ENCODE measurements at places on chromosomes 16 and 17. TPM values are rescaled to one million over a fixed set of nuclear protein-coding genes. Genes with fewer than 3 reads are reported as not detected.
A peak's percentile ranks its signal among the peaks of the same experiment; 100 is the strongest.

TPPP3 gene
- total RNA-seq, result 7.3 TPM

DNA sequence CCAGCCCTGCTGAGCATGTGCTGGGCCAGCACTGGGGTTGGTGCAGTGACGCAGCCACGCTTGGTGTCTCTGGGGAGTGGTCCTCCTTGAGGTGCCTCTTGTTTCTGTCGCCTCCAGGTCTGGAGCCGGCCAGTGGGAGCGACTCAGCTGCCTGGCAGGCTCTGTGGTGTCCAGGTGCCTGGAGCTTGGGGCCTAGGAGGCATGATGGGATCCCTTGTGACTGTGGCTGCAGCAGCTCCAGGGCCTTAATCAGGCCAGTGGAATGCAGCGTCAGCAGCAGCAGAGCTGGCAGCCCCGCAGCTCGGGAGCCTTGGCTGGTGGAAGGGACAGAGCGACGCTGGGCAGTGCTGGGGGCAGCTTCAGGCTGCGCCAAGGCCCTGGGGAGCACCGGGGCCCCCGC is 74.7 kb upstream of the CIBAR2 start:
- DNase-seq, result no peak

NDE1 gene
- total RNA-seq, result 12.2 TPM

GRCh38 chr16:53958341-53958880 is 254.5 kb downstream of the FTO start:
- peak; percentile 34 for DNase-seq

DNA sequence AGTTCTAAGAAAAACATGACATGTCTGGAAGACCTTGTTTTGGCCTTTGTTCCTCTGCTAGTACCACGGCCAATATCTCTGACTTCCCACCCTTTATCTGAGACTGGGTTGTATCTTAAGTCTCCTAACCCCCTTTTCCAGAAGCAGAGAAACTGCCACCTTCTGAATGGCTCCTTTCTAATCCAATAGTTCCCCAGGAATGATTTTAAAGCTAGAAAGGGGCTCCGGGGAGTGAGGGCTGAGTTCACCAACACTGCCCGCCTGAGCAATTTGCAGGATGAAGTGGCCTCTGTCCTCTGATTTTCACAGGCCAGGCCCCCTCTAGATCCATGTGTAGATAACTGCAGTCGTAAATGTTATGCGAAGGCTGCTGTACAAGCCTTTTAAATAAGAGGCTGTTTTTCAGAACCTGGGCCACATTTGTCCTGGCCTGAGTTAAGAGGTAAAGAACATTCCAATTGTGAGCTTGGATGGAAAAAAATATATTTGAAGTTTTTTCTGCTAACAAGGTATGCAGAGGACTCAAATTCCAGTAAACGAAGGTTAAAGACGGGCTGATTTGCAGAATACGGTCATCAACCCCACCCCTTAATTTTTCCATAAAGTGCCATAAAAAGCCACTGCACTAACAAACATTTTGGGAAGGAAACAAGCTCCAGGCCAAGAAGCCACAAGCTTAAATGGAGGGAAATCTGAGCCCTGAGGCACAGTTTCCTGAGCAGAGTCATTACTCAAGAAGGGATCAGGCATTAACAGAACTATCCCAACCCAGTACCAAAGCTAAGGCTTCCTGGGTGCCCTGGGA is 117.0 kb upstream of the MAF start:
- DNase-seq, result no peak

DNA sequence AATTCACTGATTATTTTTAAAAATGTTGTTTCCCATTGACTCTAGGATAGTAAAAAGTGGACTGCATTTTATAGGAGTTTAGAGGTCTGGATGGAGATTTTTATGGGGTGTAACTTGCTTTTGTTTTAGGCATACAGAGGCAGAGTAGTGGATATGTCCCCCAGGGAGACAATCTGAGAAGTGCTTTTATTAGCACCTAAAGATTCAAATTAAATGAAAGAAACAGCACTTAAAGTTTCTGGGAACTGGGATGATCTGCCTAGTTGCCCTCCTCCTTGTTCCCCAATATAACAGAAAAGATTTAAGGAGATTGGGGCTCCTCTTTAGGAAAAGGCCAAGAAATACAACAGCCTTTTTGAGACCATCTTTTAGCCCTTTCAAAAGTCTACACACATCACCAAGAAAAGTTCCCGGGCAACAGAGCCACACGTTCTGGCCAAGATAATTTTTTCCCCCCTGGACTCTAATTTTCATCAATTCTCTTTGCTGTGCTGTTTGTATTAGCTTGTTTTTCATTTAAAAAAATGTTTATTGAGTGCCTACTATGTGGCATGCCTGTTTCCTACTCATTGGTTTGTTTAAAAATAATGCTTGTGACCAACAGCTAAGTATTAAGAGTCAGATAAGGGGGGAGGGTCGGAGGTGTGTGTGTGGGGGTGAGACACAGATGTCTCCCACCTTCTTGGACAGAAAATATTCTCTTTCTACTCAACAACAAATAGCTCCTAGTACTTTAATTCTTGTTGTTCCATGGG is 2.5 kb upstream of the IGF2BP1 start:
- DNase-seq, result no peak

DNA sequence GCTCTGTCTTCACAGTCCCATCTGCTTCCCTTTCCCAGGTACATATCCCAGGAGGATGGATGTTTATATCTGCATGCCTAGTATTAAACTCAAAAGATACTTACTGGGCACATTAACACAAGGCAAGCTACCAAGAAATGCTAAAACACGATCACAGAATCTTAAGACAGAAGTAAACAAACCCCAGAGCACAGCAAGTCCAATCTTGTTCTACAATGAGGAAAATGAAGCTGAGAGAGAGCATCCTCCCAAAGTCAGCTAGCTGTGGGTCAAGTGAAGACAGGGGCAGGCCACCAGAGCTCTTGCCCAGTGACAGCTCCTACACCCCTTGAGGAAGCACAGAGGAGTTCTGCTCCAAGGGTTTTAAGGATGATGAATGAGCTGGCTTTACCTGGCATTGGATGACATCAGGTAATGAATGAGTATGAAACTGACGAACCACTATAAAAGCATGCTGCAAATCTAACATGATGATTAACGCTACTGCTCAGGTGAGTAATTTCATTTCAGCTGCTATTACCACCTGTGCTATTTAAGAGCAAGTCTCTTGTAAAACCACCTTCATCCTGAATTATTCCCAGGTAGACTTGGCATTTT is 20.3 kb downstream of the XPO6 start:
- DNase-seq, result no peak

PRAC2 gene
- not detected for total RNA-seq

DNA sequence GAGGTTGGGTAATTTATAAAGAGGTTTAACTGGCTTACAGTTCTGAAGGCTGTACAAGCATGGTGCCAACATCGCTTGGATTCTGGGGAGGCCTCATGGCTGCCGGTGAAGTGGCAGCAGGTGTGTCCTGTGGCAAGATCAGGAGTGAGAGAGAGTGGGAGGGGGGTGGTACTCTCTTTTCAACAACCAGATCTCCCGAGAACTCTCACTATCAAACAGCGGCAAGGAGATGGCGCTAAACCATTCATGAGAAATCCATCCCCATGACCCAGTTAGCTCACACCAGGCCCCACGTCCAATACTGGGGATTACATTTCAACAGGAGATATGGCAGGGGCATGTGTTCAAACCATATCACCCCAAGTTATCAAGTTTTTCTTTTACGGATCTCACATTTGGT is 44.0 kb upstream of the CBX4 start:
- no peak for DNase-seq

Data from cerebellum (tissue), 4 donors.